ENCODE measurements at places on chromosomes 7 and 10.

GRCh38 chr10:46268076-46268881 lies 18.5 kb upstream of the ANTXRL start:
- DNase-seq = no peak

GRCh38 chr10:58704226-58704625 lies 191.6 kb downstream of the BICC1 start:
- no peak for DNase-seq

- DNase-seq = no peak
Observed at GRCh38 chr10:33493497-33493896, 159.0 kb upstream of the NRP1 start.

- no peak for DNase-seq
Observed at GRCh38 chr10:116740971-116741370, 1.4 kb downstream of the HSPA12A start.

DNA sequence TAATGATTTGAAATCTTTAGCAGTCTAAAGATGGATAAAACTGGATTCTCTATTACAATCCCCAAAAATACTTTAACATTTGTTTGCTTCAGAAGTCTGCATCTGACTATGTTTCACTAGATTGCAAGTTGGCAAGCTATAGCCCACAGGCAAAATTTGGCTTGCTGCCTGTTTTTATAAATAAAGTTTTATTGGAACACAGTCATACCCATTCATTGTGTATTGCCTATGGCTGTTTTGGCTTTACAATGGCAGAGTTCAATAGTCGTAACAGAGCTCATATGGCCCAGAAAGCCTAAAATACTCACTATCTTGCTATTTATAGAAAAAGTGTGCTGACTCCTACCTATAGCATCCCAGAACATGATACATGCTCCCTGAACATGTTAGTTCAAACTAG lies 89.0 kb upstream of the GPR141 start:
- no peak for DNase-seq

- DNase-seq = no peak
Observed at GRCh38 chr10:78194539-78195402, 161.1 kb downstream of the RPS24 start.

DNA sequence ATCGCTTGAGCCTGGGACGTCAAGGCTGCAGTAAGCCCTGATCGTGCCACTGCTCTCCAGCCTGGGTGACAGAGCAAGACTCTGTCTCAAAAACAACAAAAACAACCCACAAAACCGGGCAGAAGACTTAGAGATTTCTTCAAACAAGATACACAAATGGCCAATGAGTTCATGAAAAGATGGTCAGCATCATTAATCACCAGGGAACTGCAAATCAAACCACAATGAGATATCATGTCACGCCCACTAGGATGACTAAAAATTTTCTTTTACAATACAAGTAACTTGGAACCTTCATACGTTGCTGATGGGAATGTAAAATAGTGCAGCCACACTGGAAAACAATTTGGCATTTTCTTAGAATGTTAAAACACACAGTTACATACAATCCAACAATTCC lies 77.3 kb upstream of the GRID1 start:
- DNase-seq = no peak

- no peak for DNase-seq
Observed at GRCh38 chr10:133139551-133140065, 20.4 kb upstream of the KNDC1 start.

- DNase-seq = no peak
Observed at GRCh38 chr7:75955331-75955955, 39.0 kb downstream of the TMEM120A start.

- DNase-seq = no peak
Observed at GRCh38 chr7:135349746-135350145, 116.1 kb downstream of the STRA8 start.

- no peak for DNase-seq
Observed at GRCh38 chr10:23337616-23338015, 7.0 kb downstream of the C10orf67 start.

DNA sequence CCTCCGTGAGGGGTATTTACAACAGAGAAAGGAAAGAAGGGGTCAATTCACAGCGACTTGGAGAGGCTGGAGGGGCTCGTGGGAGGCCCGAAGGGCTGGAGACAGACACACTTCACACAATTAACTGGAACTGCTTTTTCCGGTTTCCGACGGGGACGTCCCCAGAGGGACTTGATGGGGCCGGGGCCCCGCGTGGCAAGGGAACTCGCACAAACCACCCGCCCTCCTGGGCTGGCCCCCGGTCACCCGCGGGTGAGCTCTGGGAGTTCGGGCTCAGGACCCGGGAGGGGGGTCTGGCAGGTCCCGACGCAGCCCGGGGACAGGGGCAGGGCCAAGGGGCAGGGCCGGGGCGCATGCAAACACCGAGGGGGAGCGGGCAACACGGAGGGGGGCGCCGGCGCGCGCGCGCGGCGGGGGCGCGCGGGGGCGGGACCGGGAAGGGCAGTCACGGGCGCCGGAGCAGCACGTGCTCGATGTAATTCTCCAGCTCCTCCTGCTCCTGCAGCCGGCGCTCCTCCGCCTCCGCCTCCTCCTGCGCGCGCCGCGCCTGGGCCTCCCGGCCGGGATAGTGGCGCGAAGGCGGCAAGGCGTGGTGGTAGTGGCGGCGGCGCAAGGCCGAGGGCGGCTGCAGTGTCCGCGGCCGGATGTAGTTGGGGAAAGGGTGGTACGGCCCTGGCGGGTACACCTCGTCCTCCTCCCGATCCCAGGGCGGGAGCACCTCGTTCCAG lies 2.7 kb downstream of the VGF start:
- DNase-seq = no peak

DNA sequence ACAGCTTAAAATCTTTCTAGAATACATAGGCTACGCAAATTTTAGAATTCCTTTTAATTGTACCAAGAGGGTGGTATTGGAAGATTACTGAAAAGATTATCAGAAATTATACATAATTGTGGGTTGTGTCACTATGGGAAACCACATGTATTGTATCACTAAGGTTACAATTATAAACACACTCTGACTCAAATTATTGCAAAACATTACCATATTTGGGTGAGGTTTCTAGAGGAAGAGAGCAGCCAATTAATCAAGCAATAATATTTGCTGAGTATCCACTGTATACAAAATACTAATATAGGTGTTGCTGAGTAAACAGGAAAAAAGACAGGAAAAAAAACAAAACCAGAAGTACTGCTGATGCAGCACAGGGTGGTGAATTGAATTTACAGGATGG lies 3.1 kb upstream of the CAPZA2 start:
- DNase-seq = no peak

DNA sequence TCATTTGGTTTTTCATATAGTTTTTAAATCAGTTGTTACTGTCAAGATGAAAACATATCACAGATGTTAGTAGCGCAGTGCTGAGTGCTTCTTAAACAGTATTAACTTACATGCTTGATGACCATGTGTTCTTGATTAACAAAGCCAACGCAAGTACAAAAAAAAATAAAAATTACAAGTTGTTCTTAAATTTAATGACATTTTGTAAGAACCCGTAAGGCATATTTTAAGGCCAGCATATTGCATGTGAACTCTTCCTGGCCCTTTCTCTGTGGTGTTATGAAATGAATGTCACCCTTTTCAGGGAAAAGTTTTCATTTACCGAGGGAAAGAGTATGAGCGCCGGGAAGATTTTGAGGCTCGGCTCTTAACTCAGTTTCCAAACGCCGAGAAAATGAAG lies 140.4 kb upstream of the NPS start:
- DNase-seq = no peak

- no peak for DNase-seq
Observed at GRCh38 chr7:12370249-12370648, 33.4 kb downstream of the VWDE start.

DNA sequence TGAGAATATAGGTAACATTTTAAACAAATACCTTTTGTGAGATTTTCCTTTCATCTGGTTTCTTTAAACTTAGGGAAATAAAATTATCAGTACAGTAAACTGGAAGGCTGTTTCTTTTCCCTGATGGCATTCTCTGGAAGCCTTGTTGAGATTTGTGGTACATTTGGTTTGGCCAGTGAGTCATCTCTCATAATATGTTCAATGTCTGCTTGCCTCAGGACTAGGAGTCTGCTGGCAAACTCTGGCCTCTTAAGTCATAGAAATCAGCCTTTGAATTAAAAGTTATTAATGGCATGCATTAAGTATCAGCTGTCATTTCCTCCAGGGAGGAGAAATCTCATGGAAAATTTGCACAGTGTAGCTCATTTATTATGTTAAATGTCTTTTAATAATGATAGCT lies 316.6 kb upstream of the KIAA1217 start:
- no peak for DNase-seq

DNA sequence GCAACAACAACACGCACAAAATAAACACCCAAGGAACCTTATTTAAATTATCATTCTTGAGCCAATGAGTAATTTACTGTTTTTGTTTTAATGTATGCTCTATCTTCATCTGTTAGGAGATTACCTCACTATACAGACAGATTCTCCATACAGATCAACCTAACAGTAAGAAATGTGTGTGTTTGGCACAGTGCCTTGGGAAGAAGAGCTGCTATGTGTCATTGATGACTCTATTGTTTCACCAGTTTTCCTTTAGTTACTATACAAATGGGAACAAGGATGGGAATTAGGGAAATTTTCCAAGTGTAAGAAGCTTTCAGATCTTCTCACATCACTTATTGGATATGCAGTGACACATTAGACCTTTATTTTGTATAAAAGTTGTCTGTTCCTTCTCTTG lies 640.3 kb downstream of the NRG3 start:
- no peak for DNase-seq

DNA sequence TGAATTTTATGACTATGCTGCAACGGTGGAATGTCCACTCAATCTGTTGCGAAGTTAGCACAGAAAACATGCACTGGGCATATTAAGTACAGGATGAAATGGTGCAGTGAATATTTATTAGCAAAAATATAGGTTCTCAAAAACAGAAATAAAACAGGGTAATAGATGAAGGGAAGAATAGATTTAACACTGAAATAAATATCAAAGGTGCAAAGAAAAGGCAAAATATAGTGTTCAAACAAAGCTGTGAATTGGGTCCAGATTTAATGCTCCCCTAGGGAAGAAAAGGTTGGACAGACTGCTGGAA lies 435.2 kb upstream of the MGMT start:
- DNase-seq = no peak

DNA sequence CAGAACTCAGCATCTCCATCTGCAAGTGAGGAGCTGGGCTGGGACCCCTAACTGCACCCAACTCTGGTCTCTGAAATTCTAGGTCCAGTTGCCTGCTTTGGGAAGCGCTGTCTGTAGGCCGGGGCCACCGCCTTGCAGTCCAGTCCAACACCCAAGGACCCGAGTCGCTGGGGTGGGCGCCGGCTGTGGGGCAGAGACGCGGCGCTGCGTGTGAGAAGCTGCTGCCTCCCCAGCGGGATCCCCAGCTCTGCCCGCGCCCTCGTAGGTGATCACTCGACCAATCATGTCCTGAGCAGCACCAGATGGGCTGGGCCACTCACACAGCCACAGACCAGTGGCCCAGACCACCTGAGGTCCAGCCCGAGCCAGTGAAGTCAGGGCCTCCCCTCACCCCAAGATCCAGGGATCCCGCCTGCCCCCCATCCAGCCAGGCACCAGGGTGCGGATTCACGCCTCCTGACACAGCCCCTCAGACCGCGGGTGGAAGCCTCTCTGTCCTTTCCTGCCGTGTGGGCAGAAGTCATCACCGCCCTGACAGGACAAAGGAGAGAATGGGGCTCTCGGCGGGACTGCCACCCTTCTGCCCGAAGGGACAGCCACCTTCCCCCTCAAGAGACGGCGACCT lies 67.4 kb upstream of the ADGRA1 start:
- no peak for DNase-seq

- no peak for DNase-seq
Observed at GRCh38 chr10:54854843-54855242, 53.8 kb upstream of the PCDH15 start.

DNA sequence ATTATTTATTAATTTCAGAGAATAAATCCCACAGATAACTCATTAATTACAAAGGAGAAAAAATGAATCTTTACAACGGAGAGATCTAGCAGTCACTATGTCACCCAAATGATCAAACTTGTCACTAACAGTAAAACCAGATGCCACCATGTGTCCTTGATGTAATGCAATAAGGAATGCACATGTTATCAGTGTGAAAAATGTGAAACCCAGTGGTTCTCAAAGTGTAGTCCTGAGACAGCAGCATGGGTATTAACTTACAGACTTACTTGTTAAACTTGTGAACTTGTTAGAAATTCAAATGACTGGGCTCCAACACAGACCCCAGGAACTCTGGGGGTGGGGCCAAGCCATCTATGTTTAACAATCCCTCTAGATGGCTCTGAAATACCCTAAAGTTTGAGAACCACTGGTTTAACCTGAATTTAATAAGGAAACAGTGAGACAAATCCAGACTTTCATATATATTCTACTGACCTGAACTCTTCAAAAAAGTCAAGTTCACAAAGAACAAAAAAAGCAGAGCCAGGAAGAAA lies 77.4 kb downstream of the RNLS start:
- no peak for DNase-seq

- DNase-seq = no peak
Observed at GRCh38 chr7:129951226-129952085, 1.3 kb downstream of the UBE2H start.

GRCh38 chr7:131556909-131557651 lies 652 bp upstream of the PODXL start:
- DNase-seq = no peak

GRCh38 chr10:119466655-119467054 lies 75.9 kb downstream of the RGS10 start:
- DNase-seq = no peak

- DNase-seq = no peak
Observed at GRCh38 chr7:101718363-101719122, 89.4 kb upstream of the MYL10 start.

GRCh38 chr7:20228654-20229053 lies 11.5 kb upstream of the MACC1 start:
- DNase-seq = no peak

DNA sequence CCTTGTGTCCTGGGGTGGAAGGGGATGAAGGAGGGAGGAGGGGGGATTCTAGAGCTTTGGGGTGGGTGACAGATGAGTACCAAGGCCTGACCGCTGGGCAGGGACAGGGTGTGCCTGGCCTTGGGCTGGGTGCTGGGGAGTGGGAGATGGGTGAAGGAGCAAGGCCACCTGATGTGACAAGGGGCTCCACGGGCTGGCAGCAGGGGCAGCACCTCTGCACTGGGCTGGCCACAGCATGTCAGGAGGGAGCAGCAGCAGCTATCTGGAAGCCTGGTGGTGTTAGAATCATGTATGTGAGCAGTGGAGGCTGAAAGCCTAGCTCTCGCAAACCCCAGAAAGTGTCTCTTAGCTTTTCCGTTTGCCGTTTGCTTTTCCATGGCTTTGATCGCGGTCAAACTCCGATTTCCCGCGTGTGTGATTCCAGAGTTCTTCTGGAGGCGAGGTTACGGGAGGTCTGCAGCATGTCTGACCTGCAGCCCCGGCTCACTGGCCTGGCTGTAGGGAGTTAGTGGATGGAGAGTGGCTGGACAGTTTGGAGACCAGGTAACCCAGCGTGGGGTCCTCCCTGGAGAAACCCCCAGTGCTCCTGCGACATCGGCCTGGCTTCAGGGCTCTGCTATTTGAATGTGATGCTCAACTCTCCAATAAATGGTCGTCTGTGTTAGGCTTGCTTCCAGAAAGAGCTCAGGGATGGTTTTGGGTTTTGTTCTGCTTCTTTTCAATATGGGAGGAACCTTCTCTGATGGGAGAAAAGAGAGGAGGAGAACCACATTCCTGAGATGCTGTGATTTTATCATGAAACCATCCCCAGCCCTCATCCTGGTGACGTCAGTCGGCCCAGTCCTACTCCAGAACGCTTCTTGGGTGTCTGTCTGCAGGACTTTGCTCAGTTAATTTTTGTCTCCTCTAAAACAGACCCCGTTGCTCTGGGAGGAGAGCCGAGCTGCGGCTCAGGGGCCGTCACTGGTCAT lies 105.5 kb downstream of the CUX1 start:
- DNase-seq = no peak
